ENCODE measurements at places on chromosomes 5 and 9. TPM values are rescaled to one million over a fixed set of nuclear protein-coding genes. Genes with fewer than 3 reads are reported as not detected.

LRRC26 gene
- not detected for total RNA-seq

FOXD4L6 gene
- not detected for total RNA-seq

IDNK gene
- 7.2 TPM for total RNA-seq

GALT gene
- 126 TPM for total RNA-seq

APC gene
- 24.4 TPM for total RNA-seq

SKIC3 gene
- total RNA-seq, result 81.8 TPM

HEMGN gene
- total RNA-seq, result 2.0 TPM

PKD2L2 gene
- not detected for total RNA-seq

ERAP2 gene
- total RNA-seq, result 136 TPM

TRPM3 gene
- total RNA-seq, result not detected

NRG2 gene
- not detected for total RNA-seq

GLIPR2 gene
- total RNA-seq, result 31.9 TPM

ZNF483 gene
- 3.2 TPM for total RNA-seq

GDA gene
- not detected for total RNA-seq

CDH6 gene
- not detected for total RNA-seq

ENHO gene
- total RNA-seq, result not detected

DMRTA1 gene
- not detected for total RNA-seq

SECISBP2 gene
- 46.5 TPM for total RNA-seq

PTPA gene
- 75.6 TPM for total RNA-seq

CKMT2 gene
- total RNA-seq, result not detected

GRXCR2 gene
- total RNA-seq, result not detected

PCDHGA4 gene
- total RNA-seq, result 0.14 TPM

EQTN gene
- total RNA-seq, result not detected

ORM2 gene
- total RNA-seq, result not detected

NMUR2 gene
- not detected for total RNA-seq

FCN1 gene
- total RNA-seq, result not detected

TICAM2 gene
- 0.77 TPM for total RNA-seq

NR6A1 gene
- total RNA-seq, result 0.50 TPM

HAVCR2 gene
- total RNA-seq, result 53.7 TPM

PCDHGA5 gene
- total RNA-seq, result not detected
